ENCODE measurements at places on chromosomes 3 and 15.

DNA sequence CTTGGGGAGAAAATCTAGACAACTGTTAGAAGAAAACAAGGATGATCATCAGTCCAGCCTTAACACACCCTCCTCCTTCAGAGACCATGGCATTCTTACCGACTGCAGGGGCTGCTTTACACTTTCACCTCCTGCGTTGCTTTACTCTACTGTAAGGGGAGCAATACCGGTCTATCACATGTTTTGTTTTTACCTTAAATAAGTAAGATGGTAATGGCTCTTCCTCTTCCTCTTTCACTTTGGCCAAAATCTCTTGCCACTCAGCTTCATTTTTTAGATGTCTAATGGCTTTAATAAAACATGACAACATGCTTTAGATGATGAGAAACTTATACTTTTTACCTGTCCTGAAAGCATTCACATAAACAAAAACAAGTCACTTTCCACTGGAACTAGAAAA lies 33.4 kb upstream of the STIMATE start:
- DNase-seq, result no peak

DNA sequence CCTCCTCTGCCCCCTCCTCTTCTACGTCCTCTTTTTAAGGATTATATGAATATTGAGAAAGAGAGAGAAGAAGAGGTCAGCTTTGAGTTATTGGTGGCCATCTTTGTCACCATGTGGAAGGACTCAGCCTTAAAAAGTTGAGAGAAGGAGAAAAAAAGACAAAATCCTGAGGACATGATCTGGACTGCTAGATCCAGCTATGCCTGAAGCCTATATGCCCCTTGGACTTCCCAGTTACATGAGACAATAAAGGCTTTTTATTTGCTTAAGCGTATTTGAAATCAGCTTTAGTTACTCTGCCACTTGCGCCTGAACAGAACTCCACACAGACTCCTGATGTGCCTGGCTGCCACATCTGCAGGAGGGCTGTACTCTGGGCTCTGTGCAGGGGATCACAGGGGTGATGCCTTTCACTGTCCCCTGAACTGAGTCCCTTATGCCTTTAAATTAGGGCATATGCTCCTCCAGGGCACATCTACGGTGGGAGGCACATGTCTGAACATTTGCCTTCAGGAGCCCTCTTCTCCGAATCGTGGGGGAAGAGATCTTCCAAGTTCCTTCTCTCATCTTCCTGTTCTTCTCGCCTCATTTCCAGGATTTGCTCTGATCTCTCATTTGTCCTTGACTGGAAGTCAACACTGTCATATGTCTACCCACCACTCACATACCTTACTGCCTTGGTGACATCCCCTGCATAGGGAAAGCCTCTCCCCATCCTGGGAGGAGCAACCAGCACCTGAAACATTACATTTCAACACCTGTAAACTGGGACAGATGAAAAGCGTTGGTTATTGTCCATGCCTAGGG lies 14.0 kb upstream of the PLA2G4E start:
- DNase-seq, result no peak

GRCh38 chr3:37625051-37625450 lies 236.6 kb upstream of the CTDSPL start:
- no peak for DNase-seq

DNA sequence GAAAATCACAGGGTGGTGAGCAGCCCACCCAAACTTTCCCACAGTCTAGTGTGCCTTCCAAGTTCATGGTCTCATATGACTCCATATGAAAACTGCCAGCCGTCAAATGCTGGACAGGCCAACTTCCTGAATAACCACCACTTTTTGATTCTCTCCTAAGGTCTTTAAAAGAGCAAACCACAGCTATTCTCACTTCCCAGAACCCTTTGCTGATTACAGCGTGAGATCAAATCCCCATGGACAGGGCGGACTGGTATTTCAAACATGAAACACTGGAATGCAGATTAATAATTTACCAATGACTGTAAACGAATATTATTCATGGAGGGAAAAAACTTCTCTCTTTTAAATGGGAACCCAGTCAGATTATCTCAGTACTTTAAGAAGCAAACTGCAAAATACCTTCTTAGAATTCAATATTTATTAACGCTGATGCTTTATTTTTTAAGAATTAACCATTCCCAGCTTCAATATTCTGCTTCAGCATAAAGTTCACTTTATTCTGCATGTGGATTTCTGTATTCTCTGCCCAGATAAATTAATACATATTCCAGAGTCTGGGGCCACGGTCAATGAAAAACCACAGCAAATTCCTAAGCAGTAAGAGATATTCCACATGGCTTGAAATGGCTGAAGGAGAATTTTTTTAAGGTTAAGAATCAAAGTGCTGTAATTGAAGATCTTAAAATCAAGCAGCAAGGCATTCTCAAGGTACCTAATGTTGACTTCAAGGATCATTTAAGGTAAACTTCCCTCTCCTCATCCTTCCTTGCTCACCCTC lies 42.9 kb downstream of the MYO1E start:
- DNase-seq, result peak; percentile 97

- no peak for DNase-seq
Measured at GRCh38 chr3:8987226-8987625, 24.0 kb upstream of the RAD18 start.

DNA sequence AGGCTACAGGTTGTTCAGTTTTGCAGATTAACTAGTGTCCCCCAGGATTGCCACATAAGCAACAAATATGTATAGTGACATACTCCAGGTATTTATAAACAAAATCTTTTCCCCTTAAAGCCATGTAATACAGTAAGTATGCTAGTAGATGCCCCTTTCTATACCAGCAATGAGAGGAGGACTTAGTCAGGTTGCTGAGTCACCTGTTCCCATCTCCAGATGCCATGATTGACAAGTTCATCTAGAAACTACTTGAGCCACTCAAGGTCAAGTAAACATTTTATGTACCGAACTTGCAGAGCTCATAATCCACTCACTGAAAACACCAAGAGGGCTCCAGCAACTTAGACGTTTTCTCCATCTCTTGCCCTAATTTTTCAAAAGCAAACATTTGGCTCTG lies 18.2 kb downstream of the SLC9A9 start:
- no peak for DNase-seq

DNA sequence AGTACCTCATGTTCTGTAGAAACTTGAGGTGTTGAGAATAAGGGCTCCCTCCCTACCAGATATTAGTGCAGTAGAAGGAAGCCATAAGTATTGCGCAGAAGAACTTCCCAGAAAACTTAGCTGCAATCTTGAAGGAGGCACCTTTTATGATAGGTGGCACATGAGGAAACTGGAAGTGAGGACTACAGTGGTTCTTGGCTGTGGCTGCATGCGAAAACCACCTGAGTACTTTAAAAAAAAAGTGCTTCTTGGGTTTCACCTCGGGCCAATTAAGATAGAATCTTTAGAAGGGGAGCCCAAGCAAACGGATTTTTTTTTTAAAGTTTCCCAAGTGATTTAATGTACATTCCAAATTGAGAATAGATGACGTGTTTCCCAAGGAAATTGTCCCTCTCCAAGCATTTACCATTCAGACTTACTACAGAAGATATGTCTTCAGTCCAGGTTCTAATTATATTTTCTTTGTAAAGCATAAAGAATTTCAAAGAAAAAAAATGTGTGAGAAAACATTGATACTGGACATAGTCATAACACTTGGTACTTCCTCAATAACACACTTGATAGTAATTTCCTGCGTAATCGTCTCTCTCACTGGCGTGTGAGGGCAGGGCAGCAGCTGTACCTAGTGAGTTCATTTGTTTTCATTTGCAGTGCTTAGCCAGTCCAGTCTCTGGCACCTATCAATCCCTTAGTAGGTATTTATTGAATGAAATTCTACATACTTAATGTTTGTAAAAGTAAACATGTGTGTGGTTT lies 12.3 kb upstream of the NR1I2 start:
- peak; percentile 71 for DNase-seq

DNA sequence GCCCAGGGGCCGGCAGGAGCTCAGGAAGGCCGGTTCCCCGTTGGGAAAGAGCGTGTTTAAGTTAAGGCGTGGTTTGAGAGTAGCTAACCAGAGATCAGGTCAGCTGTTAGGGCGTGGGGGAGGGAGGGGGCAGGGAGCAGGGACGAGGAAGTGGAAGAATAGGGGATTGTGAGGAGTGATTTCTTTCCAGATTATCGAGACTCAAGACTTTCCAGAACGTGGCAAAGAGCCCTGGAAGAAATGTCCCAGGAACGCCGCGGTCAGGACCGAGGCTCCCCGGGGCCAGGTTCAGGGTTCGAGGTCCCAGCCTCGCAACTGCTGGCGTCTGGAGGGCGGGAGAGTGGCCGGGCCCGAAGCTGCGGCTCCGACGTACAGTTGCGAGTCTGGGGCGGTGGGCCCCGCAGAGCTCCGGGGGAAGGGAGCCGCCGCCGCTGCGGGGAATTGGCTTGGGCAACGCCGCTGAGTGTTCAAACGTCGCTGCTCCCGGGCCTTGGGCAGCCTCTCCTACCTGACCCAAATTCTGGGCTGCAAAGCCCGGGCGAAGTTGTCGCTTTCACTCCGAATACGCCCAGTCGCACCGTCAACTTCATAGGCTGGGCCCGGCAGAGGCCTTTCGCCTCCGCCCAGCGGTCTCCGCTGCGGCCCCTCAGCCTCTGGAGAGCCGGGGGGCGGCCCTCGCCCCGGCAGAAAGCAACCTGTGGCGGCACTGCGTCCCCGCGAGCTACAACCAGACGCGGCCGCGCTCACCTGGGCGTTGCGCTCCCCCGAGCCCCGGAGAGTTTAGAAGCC lies 9.5 kb downstream of the ISL2 start:
- DNase-seq, result no peak
